ENCODE measurements at places on chromosomes 3 and 15.
A peak's percentile ranks its signal among the peaks of the same experiment; 100 is the strongest.

DNA sequence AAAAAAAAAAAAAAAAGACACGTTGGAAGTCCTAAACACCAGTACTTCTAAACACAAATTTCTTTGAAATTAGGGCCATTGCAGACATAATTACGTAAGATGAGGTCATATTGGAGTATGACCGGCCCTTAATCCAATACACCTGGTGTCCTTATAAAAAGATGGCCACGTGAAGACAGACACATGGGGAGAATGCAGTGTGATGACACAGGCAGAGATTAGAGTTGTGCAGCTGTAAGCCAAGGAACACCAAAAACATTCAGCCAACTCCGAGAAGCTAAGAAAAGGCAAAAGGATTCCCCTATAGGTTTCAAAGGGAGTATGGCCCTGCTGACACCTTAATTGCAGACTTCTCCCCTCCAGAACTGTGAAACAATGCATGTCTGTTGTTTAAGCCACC is 379.0 kb upstream of the PDZRN3 start:
- no peak for DNase-seq

DNA sequence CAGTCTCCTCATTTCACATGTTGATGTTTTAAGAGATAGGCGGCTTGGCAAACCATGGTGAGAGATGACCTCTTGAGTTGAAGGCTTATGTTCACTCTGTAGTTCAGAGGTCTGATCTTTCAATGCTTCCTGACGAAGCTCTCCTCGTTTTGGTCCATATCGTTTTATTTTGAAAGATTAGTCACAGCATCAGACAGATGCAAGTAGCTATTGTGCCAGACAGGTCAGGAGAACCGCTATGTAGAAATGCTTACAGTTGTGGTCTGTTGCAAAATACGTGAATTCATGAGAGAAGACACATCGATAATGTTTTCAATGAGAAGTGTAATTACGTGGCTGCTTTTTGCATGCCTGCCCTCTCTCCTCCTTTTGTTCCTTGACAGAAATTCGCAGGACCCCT is 47.5 kb downstream of the CHL1 start:
- no peak for DNase-seq

DNA sequence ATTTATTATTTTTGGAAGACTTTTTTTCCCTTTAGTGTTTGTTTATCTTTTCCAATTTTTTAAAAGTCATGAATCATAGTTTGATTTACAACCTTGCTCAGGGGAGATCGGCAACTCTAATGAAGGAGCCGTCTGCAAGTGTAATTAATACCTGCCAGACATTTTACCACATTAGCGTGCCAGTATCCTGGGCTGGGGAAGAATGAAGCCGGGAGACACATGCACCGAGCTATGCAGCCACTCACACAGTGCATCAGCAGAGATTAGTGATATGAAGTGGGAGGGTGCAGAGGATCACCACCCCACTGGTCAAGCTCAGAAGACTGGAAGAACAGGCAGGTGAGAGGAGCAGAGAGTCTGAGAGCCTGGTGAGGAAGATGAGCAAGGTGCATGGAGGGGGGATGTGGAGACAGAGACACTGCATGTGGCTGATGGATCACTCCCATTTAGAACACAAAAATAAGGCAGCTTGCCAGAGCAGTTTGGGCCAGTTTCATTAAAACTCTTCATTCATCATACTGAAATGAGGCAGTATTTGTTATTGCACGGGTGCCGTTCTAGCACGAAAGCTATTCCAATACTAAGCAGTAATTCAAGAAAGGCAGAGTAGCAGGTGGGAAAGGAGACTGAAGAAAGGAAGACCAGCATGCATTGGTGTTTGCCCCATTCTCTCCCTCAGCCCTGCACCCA is 821.6 kb downstream of the TUSC7 start:
- no peak for DNase-seq

- DNase-seq: no peak
Measured at GRCh38 chr3:72192572-72192971, 407.6 kb upstream of the PROK2 start.

DNA sequence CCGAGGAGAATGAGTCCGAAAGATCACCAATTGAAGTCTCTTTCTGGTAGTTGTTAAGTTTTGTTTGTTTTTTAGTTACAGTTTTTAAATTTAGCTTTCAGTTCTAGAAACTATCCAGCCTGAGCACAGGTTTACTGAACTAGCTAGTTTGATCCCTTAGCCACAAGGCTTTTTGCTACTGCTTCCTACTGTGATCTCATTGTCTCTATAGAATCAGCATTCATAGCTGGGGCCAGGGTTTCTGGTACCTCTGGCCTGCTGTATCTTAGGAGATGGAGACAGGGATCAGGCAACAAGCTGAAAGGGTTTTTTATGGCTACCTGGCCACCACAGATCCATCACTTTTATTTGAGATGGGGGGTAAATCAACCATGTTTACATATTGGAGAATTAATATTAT is 37.0 kb downstream of the GOLM2 start:
- DNase-seq: no peak

DNA sequence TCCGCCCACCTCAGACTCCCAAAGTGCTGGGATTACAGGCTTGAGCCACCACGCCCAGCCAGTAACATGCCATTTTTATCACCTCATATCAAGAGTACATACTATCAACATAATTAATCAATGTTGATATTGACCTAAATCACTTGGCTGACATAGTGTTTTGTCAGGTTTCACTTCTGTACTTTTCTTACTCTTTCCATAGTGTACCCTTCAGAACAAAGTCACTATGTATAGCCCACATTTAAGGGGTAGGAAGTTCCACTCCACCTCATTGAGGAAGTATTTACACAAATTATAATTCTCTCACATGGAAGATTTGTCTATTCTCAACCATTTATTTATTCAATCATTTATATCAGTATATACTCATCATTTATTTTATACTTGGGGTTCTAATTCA is 145.2 kb downstream of the STAG1 start:
- DNase-seq: no peak

- no peak for DNase-seq
Measured at GRCh38 chr3:73060302-73060723, 1.1 kb upstream of the EBLN2 start.

DNA sequence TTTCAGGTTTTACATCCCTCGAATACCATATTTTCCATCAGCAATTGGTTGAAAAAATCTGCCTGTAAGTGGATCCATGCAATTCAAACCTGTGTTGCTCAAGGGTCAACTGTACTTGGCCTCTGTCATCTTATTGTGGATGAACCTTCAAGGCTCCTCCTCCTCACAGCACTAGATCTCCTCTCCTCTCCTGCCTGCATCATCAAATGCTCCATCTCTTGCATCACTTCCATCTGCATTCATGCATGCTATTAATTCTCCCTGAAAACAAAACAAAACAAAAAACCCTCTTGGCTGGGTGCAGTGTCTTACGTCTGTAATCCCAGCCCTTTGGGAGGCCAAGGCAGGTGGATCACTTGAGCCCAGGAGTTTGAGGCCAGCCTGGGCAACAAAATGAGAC is 10.1 kb downstream of the BCL2L10 start:
- no peak for DNase-seq

DNA sequence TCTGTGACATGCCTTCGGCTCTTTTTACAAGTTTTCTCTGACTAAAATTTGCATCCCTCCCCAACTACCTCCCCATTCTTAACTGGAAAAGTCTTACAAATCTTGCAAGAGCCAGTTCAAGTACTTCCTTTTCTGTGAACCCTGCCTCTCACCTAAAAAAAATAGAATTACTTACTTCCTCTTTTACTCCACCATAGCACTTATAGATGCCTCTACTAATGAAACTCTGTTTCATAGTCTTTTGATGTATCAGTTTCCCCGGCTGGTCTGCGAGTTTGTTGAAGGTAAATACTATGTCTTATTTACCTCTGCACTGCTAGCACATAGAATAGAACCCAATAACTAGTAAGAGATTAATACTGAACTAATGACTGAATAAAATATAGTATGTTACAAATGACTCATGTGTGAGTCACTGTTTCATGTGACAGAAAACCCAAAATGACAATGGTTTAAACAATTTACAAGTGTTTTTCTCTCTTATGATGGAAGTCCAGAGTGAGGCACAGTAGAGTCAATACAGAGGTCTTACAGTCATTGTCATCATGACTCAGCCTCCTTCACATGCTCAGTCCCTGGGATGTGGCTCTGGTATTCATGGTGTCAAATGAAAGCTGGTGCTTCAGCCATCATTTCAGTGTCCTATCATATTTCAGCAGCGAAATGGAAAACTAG is 393.5 kb downstream of the RSL24D1 start:
- no peak for DNase-seq

GRCh38 chr15:31079519-31079918 is 22.0 kb downstream of the TRPM1 start:
- DNase-seq: no peak

DNA sequence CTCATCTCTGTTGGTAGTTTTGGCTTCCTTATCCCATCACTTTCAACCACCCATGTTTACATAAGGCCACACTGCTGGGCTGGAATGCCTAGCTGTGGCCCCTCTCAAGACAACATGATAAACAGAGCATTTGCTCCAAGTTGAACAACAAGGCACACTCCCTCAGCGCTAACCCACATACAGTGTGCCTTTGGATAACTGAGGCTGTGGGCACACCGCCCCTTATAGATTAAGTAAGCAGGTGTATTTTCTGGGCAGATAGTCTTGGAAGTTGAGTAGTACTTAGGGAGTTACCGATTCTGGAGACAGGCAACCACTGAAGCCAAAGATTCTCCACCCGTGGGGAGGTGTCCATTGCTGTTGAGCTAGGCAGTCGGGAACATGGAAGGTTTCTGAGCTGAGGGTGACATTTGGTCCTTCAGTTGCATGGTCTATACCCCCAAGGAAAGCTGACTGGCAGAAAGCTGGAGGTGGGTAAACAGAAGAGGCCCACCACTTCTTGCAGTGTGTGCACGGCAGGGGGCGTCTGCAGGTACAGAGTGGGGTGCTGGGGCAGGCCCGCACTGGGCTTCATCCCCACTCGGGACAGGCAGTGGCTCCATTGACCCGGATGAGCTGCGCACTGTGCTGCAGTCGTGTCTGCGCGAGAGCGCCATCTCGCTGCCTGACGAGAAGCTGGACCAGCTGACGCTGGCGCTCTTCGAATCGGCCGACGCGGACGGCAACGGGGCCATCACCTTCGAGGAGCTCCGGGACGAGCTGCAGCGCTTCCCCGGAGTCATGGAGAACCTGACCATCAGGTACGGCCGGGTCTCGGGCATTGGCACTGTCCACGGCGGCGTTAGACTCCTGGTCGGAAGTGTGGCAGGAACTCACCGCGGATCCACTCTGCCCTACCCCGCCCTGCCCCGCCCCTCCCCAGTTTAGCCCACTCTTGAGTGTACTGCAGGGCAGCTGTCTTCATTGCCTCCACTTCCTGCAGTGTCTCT is 16.8 kb downstream of the NOX5 start:
- DNase-seq: peak; percentile 71

- DNase-seq: no peak
Measured at GRCh38 chr15:56866803-56867202, 51.6 kb upstream of the TCF12 start.

DNA sequence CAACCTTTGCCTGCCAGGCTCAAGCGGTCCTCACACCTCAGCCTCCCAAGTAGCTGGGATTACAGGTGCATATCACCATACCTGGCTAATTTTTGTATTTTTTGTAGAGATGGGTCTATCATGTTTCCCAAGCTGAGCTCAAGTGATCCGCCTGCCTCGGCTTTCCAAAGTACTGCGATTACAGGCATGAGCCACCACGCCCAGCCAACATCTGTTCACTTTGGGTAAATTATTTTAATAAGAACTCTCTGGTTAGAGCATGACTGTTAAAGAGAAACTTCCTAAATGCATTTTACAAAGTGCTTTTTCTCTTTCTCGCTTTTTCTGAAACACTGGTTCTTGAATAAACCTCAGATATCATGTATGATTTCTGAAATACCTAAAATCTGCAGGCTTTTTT is 172.5 kb downstream of the PTPRG start:
- DNase-seq: no peak

DNA sequence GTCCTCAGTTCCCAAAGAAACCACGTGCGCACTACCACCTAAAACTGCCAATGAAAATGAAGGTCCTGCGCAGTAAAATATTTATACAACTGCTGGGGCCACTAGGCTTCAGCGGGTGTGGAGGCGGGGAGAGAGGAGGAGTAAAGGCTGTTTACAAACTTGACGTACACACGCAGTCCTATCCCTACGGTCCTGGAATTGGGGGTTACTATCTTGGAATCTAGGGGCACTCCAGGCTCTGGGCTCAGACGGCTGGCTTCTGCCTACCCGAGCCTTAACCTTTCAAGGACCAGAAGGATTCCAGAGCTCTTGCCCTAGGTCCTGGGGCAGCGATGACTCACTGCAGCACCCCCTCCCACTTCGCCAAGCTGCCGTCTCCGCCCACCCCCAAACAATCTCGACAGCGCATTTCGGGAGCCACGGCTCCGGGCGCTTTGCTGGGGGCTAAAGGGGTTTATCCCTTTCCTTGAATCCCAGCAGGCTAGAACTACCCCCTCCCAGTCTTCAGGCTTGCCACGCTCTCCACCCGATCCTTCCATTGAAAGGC is 3.0 kb downstream of the ADAMTS9 start:
- DNase-seq: peak; percentile 72

DNA sequence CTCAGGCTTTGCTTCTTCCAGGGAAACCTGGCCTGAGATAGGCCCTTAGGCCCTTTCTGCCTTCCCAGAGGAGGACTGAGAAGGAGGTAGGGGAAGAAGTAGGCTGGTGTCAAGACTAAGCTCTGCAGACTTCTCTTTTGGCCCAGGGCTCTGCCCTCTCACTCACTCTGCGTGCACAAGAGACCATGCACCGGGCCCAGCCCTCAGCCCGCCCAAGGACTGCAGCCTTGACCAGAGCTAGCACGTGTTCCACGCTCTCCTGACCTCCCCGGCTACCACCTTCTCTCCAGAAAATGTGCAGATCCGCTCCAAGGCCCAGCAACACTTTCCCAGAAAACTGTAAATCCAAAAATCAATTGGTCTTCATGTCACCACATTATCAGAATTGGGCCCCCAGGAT is 59.8 kb downstream of the SEMA5B start:
- DNase-seq: no peak

DNA sequence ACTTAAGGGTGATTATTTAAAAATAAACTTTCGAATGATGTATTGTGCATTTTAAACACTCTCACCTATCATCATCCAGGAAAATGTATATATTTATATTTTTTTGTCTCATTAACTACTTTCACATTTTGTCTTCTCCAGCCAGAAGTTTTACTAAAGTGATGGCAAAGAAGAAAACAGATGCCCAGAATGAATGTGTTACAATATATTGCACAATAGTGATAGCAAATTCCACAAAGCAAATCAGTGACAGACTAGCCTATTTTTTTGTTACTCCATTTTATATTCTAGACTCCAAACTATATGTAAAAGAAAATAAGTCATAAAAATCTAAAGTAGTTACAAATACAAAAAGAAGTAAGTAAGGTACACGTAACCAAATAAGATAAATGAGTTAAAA is 414.7 kb downstream of the EPHA3 start:
- no peak for DNase-seq
